ENCODE measurements at places on chromosomes 13 and 19.

GRCh38 chr19:30692879-30693503 lies 320.8 kb downstream of the ZNF536 start:
- DNase-seq, result no peak

GRCh38 chr19:11373166-11373884 lies 1.1 kb upstream of the SWSAP1 start:
- DNase-seq, result no peak

DNA sequence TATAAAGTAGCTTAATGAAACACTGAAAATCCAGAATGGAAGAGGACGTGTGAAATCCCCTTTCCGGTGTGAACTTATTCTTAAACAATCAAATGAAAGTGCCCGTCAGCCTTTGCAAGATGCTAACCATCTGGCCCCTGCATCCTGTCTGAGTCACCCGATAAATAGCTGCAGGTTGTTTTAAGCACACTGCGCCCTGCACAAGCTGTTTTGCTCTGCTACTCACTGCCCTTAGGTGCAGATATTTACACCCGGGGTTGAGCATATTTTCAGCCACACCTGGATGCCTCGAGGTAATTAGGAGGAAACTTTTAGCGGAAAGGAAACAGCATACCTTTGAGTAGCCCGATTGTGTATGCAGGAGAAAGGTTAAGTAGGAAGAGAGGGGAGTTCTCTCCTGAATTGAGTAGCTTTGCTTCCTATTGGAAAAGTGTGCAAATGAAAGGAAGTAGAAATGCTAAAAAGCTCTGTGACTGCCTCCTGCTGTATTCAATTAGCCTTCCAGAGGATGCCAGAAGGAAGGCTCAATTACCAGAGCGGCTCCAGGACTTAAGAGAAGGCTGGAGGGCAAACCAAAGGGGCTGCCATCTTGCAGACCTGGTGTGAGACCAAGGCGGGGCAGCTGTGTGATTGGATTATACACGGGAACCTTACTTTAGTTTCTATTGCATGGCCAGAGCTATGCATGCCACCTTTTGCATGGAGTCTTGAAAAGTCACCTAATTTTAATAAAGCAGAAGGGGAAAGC lies 42.5 kb downstream of the IRS2 start:
- peak; percentile 64 for DNase-seq

GRCh38 chr13:74449811-74450524 lies 315.8 kb upstream of the KLF12 start:
- no peak for DNase-seq

DNA sequence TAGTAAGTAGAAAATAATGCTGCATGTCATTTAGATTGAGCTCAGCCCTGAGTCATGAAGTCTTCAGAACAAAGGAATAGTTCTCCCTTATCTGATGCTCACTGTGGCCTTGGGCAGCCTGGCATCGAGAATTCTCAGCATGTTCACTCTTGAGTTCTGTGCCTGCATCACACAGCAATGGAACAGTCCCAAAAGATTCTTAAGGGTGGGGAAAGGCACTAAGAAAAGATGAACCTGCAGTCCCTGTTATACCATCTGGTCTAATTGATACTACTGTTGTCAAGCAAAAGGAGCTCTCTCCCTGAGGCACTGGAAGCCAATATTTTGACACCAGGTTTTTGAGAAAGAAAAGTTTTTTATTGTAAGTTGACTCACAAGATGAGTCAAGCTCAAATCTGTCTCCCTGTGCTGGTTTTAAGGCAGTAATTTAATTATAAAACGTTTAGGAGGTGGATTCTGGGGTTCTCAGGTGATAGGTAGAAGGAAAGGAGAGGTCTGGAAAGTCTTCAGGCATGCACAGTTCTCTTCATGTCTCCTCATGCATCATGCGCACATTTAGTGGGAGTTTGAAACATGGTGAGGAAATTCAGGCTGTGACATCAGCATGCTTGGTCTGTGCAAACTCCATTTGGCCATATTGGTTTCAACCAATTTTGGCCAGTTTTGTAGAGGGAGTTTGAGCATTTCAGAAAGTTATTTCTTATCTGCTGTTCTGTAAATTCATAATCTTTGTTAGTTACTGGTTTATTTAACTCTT lies 38.1 kb upstream of the ZNF766 start:
- DNase-seq, result no peak

DNA sequence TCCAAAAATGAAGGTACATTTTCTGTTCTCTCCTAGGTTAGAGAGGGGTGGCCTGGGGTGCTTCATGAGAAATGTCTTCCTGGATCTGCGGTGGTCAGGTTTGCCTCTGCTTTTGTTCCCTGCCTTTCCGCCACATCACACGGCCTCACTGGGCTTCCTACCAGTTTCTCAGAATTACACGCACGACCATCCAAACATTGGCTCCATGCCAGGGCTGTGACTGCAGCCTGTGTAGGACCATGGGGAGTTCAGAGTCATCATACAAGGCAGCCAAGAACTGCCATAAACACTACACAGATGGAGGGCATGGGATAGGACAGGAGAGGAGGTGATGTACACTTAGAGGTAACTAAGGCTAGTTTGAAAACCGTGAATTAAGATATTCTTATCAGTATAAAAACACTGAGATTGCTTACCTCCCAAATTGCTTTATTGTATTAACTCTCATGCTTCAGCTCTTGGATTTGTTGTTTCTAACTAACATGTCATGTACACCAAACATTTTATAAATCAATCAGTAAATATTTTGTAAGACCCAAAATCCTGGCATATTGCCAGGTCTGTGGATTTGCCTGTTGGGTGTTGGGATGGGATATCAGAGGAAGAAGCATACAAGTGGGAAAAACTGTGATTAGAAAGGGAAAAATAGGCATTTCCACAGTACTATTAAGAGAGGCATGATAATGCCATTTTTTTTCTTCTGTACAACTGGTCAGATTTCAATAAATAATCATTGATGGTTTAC lies 45.2 kb downstream of the CDADC1 start:
- DNase-seq, result no peak

GRCh38 chr13:44967704-44968433 lies 21.4 kb downstream of the NUFIP1 start:
- DNase-seq, result no peak

DNA sequence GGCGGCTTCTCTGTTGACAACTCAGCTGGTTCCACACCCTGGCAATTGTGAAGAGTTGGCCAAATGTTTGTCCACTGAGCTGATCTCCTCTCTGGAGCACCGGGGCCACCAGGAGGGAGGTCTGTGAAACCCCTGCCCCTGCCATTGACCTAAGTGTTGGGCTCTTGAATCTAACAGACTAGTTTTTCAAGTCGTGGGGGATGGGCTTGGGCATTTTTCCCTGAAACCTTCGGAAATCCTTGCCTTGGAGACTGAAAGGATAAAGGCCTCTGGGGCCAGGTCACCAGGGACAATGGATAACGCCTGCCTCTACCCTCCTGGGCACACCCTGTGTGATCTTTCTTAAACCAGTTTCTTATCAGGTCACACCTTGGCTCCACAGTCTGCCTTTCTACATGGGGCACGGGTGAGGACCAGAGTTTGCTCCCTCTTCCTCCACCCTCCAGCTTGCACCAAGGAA lies 881 bp downstream of the GEMIN7 start:
- no peak for DNase-seq

DNA sequence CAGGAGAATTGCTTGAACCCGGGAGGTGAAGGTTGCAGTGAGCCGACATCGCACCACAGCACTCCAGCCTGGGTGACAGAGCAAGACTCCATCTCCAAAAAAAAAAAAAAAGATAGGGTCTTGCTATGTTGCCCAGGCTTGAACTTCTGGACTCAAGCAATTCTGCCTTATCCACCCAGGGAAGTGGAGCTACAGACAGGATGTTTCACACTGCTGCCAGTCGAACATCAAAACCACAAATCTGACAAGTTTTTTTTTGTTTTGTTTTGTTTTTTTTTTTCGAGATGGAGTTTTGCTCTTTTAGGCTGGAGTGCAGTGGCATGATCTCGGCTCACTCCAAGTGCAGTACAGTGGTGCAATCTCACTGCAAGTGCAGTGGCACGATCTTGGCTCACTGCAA lies 10.8 kb downstream of the XPO4 start:
- DNase-seq, result no peak

DNA sequence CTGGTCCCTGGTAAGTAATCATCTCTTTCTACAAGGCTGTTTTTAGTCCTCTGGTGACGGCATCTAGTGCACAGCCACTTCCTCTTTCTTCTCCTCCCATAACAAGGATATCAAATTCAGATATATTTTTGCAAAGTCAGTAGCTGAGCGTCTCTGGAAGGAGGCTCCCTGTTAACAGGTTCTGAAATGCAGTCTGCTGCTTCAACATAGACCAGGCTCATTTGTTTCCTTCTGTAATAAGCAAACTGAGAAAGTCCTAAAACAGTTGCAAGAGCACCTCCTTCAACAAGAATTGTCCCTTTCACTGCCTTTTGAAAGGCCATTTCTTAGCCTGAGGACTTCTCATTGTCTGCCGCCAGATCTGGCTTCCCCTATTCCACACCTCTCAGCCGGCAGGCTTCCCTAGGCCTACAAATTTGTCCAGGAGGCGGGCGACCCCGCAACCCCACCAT lies 7.4 kb upstream of the ZSCAN5A start:
- DNase-seq, result no peak

DNA sequence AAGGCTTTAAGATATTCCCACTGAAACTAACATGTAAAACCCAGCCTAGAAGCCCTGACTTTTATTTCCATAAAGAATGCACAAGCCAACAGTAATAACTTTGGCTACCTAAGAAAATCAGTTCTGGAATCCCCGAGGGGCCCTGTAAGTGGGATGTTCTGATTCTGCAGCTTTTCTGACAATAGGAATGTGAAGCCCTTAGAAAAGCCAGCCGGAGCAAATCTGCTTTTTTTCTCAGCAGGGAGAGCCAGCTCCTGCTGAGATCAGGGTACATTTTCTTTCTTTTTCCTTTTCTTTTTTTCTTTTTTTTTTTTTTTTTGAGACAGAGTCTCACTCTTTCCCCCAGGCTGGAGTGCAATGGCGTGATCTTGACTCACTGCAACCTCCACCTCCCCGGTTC lies 8.0 kb upstream of the GARRE1 start:
- DNase-seq, result no peak

DNA sequence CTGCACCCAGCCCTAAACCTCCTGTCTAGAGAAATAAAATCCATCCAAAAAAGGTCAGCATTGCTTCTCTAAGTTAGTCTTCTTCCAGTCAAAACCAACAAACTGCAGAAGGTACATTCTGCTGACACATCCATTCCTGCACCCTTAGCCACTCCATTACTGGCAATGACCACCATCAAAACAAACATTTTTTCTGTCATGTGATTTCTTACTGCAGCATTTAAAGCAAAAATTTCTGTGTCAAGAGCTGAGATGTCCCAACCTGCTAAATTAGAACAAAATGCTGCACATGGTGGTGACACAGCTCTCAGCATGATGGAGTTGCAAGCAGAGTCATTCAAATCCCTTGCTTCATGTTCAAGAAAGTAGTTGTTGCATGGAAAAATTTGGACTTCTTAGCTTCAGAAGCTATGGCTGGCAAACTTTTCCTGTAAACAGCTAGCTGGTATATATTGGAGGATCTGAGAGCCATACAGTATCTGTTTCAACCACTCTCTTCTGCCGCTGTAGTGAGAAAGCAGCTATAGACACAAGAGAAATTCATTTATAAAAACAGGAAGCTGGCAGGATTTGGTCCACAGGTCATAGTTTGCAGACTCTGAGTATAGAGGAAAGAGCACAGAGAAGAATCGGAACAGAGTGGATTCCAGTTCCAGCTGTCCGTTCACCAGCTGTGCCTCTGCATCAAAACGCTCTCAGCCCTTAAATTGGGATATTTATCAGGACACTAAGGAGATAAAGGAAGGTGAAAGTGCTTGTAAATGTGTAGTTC lies 17.4 kb downstream of the RUBCNL start:
- no peak for DNase-seq

DNA sequence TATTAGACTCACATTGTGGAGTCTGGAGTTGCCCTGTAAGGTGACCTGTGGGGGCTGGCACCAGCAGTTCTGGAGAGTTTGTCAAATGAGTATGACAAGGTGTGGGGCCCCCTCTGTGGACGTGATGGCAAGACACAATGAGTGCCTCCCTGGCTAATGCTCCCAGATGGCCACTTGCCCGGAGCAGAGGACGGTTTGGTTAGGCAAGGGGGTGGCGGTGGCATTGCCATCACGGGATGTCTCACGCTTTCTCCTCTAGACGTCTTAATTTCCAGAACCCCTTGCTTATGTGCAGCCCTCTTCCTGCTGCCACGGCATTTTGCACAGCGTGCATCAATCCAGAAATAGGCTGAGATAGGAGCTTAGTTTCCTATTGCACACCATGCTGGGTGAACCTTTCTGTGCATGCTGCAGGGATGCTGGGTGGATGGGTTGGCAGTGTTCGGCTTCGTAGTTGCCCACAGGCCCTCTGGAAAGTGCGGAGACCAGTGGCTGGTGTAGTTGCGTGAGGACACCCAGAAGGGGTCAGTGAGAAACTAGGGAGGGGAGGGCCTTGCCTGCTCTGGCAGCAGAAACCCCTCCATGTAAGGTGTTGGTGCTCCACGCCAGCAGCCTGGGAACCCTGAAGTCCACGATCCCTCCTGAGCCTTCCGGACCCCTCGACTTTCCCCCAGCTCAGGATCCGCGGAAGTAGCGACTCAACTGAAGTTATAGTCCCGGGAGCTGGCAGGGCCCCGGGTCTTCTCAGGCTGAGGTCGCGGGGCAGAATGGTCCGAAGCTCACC lies 18.1 kb upstream of the LRP3 start:
- peak; percentile 82 for DNase-seq

- DNase-seq, result no peak
Measured at GRCh38 chr19:39379865-39380396, 11.0 kb downstream of the PAF1 start.

GRCh38 chr19:42552086-42553065 lies 24.1 kb upstream of the CEACAM1 start:
- DNase-seq, result no peak

DNA sequence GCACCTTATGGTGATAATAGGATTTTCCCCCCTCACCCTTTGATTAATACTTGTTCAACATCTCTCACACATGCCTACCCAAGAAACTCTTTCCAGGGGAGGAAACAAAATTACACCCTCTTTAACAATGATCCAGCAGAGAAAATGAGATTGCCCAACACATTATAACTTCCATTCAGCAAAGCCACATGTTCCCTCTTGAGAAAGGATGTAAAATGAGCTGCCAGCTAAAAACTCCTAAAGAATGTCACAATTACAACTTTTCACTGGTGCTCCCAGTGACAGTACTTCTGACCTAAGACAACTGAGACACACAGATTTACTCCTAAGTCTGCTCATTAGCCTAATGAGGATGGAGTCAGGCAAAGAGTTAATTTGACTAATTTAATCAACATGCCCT lies 621.4 kb downstream of the DIAPH3 start:
- DNase-seq, result no peak

- no peak for DNase-seq
Measured at GRCh38 chr19:49559928-49560327, 20.4 kb downstream of the NOSIP start.

Measured in A549 (cell line).